ENCODE measurements at places on chromosomes 4 and X.
A peak's percentile ranks its signal among the peaks of the same experiment; 100 is the strongest.

DNA sequence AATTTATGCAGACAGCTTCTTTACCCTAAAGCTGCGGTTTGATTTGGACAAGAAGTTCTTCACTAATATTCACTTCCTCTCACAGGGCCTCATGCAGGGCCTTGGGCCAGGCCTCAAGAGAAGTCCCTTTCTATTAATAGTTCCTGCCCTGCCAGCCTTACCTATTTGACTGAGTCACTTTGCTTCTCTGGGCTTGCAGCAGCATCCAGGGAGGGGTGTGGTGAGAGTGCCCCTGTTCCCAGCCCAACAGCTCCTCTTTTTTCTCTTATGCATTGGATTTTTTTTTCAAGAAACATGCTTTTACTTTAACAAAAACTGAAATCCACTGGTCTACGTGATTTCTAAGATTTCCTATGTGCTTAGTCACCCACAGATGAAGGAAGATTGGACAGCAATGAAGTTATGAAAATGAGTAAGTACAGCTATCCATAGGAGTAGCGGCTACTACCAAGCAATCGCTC lies 26.7 kb downstream of the FAM156B start:
- no peak for DNase-seq

DNA sequence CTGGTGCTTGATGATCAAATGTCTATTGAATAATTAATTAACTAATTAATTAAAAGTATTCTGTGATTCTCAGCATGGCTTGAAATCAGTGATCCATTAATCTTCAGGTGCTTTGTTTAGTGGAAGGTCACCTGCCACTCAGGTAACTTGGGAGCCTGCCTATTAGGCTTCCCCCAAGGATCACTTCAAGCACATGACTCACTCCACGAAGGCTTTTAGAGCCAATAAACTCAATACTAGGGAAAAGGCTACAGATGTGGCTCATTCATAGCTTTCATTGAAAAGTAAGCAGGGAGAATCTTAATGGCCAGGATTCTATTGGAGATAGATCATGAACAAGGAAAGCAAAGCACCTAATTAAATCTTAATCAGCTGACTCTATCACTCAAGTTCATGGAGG lies 21.3 kb downstream of the AREG start:
- peak; percentile 82 for DNase-seq

DNA sequence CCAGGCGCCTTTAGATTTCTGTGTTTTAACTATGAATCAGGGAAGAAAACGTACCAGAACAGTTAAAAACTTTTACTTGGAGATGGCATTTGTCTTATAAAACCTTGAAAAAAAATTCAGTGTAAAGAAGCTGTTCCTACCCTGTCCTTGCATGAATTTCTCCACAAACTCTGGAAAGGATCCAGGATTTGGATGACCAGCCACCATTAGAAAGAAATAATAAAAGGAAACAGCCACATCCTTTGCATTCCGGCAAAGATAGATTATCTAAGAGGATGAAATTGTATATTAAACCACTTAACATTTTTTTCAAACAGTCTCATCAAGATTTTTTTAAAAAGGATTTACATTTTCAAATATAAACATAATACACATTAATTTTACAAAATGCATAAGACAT lies 10.6 kb downstream of the SULT1E1 start:
- DNase-seq, result no peak

DNA sequence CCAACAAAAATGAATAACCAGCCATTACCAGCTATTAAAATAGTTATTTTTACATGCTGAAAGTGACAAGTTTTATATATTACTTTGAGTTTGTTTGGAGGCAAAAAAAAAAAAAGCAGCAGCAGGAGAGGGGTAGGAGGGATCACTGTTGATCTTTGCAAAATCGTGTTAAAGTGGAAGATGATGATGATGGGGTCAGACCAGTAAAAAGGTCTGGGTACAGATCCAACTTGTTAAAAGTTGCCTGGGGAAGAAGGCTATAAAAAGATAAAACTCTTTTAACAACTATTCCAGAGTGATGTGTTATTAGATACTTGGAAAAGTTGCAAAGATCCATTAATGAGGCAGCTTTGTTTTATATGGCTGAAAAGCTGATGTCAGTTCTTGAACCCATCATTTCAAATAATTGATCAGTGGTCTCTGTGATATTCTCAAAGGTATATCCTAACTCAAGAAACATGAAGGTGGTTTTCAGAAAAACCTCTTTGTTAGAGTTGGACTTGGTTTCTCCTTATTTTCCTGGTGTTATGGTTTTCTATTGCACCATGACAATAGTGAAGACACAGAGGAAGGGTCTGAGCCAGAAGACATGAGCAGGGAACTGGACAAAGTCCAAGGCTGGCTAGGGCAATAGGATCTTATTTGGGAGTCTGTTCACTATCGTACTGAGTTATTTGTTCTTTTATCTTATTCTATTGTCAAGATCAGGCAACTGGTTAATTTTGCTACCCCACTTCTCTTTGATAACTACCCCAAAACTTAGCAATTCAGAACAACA lies 44.8 kb downstream of the EDNRA start:
- no peak for DNase-seq

GRCh38 chr4:168643111-168643795 lies 146.4 kb downstream of the PALLD start:
- no peak for DNase-seq

DNA sequence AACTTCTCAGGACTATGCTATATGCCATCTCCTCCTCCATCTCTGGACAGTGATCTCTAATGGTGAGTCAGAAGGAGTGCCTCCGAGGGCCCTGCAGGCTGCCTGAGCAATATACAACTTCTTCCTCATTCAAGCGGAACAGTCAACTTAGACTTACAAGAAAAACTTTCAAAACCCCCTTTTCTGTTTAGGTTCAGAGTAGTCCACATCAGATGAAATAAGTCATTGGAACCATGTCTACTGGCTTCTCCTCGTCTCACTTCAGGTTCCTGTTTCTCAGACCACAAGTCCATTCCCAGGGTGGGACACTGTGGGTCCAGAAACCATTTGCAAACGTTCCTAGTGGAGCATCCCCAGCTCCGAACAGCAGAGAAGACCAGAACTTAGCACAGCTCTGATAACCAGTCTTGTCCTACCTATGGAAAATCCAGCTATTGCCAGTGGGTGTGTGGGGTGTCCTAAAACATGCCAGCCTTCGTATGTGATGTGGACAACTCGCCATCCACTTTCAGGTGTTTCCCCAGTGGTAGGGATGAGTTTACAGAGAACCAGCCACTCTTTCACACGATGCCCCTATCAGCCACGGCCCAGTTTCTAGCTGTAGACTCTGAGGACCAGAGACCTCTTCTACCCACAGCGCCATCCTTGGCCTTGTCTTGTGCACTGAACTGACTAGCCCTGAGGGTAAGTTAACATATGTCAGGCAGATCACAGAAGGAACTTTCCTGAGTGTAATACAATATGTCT lies 32.7 kb upstream of the NKRF start:
- no peak for DNase-seq

GRCh38 chrX:96183843-96184242 lies 500.8 kb upstream of the DIAPH2 start:
- DNase-seq, result no peak

GRCh38 chr4:58136604-58137003 lies 1026.4 kb upstream of the IGFBP7 start:
- no peak for DNase-seq

- DNase-seq, result no peak
Observed at GRCh38 chrX:12162420-12162819, 24.1 kb downstream of the FRMPD4 start.

DNA sequence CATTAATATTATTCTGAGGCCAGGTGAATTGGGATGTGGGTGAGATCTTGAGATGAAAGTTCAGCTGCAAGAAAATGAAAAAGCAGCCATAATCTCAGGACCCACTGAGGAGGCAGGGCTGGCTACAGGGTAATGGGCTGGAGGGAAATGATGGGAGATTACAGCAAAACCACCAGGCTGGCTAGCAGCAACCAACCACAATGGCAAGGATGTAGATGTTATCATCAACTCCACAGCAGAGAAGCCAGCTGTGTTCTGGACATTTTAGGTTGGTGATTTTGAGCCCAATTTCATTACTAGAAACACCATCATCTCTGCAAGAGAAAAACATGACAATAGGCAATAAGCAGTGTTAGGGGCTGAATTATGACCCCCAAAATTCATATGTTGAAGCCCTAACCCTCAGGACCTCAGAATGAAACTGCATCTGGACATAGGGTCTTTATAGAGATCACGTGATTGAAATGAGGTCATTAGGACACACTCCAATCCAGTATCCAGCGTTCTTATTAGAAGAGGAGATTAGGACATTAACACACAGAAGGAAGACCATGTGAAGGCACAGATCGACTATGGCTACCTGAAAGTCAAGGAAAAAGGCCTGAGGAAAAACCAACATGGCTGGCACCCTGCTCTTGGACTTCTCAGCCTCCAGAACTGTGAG lies 139.8 kb upstream of the KIT start:
- DNase-seq, result no peak

GRCh38 chr4:101724093-101724492 lies 66.4 kb upstream of the BANK1 start:
- no peak for DNase-seq

DNA sequence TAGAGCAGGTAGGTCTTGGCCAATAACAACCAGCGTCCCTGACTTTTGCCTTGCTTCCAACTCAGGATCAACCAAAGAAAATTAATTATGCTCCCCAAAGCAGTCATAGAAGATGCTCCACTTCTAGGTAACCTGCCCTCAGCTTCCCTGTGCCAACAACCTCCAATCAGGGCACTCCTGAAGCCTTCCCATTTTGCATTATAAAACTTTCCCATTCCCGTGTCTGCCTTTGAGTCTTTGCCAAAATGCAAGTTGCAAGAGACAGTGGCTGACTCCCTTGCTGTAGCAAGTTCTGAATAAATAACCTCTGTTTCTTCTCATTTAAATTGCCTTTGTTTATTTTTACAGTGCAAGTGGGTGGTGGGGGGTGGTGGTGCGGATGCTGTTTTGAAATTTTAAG lies 418.0 kb downstream of the PACRGL start:
- DNase-seq, result no peak

- DNase-seq, result no peak
Observed at GRCh38 chr4:3747581-3747904, 18.6 kb upstream of the ADRA2C start.

GRCh38 chrX:10709276-10709675 lies 88.9 kb upstream of the MID1 start:
- DNase-seq, result no peak

DNA sequence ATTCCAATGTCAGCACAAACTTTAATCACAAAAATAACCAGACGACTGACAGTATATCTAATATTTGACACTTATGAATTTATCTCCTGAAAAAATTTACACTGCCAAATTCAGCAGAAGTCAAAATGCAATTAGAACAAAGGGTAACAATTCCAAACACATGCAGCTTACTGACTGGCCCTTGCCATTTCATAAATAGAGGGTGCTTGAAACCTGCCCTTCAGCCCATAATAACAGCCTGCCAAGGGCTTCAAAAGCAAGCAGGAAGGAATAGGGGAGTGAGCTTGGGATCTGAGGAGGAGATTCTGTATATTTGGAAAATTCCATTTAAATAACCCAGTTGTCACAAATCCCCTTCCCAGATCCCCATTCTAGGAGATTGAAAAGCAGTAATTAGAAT lies 66.1 kb upstream of the IQCM start:
- DNase-seq, result no peak

DNA sequence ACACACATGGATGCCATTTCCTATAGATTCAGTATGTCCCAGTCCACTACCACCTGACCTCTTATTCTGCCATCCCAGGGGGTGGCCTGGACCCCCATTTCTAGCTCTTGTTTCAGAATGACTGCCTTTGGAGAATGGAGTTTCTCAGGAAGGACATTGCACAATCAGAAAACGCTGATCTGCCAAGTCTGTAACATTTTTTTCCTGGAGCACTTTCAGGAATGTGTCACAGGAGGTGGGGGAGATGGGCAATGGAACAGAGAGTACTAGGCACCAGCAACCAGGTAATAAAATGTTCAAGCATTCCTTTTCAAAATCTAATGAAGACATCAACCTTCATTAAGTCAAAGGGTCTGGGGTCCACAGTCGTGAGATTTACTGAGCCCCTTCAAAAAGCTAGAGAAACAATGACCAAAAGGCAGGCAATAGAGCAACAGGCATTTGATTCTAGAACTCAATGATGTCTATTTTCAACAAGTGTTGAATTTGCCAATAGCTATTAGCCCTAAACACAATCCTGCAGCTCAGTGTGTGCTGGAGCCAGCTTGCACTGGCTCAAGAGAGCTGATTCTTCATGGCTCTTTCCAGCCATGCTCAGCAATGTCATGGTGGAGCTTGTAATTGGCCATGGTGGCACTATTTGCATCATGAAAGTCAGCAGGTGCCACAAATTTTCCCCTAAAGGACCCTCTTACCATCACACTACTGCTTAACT lies 87.1 kb downstream of the KDR start:
- no peak for DNase-seq

DNA sequence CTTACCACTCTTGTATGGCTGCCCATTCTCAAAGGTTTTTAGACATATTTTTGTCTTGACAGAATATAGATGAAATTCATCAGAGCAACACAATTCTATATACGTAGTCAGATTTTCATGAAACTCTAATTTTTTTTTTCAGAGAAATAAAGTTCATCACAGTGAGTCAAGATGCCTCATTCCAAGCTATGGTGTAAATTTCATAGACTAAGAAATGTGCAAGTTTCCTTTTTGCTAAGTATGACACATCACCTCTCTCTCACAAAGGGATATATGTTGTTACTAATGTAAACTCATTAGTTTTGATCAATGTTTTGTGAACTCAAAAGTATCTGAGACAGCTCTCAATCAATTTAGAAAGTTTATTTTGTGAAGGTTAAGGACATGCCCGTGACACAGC lies 60.4 kb upstream of the ATXN3L start:
- DNase-seq, result no peak

DNA sequence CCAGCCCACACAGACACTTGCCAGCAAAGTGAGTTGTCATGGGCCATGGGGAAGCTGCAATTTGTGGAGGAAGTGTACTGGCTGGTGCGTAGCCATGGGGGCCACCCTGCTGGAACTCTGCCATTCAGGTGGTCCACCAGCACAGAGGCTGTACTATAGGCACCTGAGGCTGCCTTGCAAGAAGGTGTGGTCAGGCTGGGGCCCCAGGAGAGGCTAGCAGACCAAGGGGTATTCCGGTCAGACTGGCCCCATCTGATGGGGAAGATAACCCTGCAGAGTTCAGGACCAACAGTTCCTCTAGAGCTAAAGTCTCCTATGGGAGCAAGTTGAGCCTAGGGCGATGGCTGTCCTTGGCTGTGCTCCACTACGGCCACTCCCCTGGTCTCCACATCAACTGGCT lies 136.1 kb downstream of the DCAF12L2 start:
- DNase-seq, result no peak

GRCh38 chrX:147738265-147738664 lies 173.5 kb upstream of the FMR1 start:
- no peak for DNase-seq

GRCh38 chr4:170124406-170124805 lies 34.6 kb upstream of the AADAT start:
- no peak for DNase-seq

All from DMS79 treated with DMSO at 0.1 percent for 48 hours (cell line).